ENCODE measurements at places on chromosomes 11 and 22.

DNA sequence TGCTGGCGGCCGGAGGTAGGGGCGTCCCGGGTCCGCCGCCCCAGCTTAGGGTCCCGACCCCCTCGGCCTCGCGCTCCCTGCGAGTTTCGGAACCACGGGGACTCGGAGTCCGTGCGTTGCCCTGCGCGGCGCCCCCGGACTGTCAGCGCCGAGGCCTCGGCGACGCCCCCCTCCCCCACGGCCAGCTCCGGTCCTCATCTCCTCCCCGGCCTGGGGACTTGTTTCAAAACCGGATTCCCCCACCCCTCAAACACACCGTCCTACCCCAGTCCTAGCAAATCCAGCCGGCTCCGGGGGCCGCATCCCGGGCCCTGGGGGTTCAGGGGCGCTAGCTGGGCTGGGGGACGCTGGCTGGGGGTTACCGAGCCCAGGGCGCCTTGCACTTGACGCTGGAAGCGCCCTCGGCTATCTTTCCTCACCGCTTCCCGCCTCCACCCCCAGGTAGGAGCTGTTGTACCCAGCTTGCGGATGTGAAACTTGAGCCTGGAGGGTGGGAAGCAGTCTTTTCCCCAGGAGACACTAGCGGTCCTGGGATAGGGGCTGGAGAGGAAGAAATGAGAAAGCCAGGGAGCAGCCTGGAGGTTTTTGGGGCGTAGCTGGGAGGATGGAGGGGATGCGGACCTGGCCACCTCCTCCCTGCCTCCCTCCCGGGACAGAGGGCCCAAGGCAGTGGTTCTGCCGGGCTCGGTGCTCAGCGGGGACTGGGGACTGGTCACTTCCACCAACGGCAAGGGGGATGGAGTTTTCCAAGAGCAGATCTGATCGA is 550 bp downstream of the FBLN1 start:
- no peak for DNase-seq

GRCh38 chr22:38203855-38204514 is 2.2 kb downstream of the MAFF start:
- no peak for DNase-seq

GRCh38 chr11:45650166-45651095 is 15.0 kb downstream of the CHST1 start:
- DNase-seq: no peak

- DNase-seq: no peak
These were observed 94.1 kb upstream of the AMOTL1 start for GRCh38 chr11:94673951-94674491.

GRCh38 chr22:45760682-45761081 is 89.0 kb downstream of the ATXN10 start:
- no peak for DNase-seq

GRCh38 chr22:33431300-33431699 is 373.1 kb upstream of the SYN3 start:
- DNase-seq: no peak

GRCh38 chr22:49977578-49977977 is 17.0 kb downstream of the PIM3 start:
- no peak for DNase-seq

- DNase-seq: no peak
These were observed 27.1 kb upstream of the NUP50 start for GRCh38 chr22:45136594-45136993.

DNA sequence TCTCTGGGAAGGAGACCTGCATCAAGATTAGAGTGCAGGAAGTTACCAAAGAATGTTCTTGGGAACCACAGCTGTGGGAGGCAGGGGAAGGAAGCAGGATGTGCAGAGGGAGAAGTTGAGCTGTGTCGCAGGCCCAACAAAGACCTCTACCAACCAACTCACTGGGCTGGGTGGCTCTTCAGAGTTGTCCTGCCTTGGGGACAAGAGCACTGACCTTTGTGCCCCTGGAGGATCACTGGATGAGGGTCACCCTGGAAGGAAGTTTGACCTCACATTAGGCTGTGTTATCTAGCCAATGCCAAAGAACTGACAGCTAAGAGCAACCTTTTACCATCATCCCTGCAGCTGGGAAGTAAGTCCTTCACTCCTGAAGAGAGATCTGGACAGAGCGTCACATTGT is 130.6 kb downstream of the RRAS2 start:
- no peak for DNase-seq

- DNase-seq: no peak
These were observed 10.4 kb downstream of the JAM3 start for GRCh38 chr11:134079317-134079716.

- no peak for DNase-seq
These were observed 45.0 kb downstream of the LINC01488 start for GRCh38 chr11:69526453-69526810.

- DNase-seq: peak; percentile 60
These were observed 85.5 kb upstream of the WNT11 start for GRCh38 chr11:76291576-76292526.

DNA sequence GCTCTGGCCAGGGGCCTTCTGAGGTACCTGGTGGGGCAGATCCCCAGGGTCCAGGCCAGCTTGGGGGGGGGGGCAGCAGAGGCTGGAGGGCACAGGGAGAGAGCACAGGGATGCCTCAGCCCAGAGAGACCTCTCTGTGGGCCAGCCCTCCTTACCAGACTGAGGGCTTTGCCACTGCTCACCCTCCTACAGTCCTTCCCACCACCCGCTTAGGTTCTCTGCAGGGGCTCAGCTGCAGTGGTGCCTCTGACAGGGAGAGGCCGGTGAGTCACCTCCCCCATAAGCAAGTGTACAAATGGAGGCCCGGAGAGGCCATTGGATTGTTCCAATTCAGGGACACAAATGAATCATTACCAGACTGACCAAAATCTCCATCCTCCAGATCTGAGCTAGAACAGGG is 68.1 kb upstream of the LMO1 start:
- no peak for DNase-seq

DNA sequence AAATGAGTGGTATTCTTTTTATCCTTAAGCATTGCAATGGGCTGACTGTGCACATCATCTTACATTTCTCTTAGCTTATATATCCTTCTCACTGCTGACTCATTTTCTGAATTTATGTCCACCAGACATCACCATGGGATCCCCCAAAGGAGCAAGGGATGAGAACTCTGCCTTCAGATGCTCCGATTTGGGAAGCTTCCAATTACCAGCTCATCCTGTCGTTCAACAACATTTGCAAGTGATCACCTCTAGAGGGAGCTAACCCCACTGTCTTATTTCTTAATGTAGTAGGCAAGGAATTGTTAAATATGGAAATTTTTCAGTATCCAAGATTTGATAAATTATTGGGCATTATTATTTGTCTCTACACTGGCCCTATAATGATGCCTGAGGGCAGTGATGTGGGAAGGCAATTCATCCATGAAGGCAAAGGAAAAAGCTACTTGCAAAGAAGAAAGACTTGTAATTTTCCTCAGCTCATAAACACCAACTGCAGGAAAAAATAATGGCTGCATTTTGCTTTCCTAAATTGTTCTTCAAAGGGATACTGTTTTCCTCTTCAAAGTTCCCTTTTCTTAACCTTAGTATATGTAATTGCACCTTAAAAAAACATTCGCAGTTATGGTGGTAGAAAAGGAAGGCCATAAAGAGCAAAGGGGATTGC is 102.4 kb upstream of the FSHB start:
- DNase-seq: no peak
